Amniotic stem cell (primary cell): ENCODE measurements at places on chromosomes 5 and 9.

GRCh38 chr9:19665146-19665863 lies 123.5 kb downstream of the SLC24A2 start:
- DNase-seq: no peak

DNA sequence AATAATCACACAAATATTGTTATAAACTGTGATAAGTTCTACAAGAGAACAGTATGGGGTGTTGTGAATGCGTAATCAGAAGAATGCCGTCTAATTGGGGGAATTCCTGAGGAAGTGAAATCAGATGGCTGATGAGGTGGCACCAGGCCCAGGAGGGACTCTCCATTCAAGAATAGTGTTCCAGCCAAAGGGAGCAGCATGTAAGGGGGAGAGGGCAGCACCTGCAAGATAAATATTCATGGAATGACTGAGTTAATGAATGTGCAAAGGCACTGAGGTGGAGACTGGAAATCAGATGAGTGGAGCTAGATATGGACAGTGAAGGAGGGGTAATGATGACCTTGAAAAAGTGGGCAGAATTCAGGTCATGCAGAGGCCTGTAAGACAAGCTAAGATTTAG lies 250.6 kb downstream of the ARRDC3 start:
- DNase-seq: no peak

- no peak for DNase-seq
Measured at GRCh38 chr9:447230-448025, 232.8 kb downstream of the DOCK8 start.

DNA sequence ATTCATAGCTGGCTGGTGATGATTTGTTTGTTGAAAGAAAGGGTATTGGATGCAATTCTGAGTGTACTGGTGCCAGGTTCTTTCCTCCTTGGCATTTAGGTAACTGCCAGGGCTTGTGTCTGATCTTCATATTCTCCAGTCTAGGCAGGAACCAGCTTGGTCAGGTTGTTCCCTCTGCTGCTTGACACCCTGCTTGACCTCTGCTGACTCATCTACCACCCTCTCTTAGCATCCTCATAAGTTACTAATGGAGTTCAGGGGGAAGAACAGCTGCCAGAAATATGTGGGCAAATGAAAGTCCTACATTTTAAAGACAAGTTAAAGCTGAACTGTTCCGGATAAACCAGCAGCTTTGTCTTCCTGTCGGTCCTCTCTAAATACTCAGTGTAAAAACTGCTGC lies 116.1 kb upstream of the TNC start:
- no peak for DNase-seq

GRCh38 chr5:74209571-74209970 lies 431.0 kb downstream of the ENC1 start:
- DNase-seq: no peak

- DNase-seq: no peak
Measured at GRCh38 chr5:8316608-8317280, 447.8 kb downstream of the MTRR start.

DNA sequence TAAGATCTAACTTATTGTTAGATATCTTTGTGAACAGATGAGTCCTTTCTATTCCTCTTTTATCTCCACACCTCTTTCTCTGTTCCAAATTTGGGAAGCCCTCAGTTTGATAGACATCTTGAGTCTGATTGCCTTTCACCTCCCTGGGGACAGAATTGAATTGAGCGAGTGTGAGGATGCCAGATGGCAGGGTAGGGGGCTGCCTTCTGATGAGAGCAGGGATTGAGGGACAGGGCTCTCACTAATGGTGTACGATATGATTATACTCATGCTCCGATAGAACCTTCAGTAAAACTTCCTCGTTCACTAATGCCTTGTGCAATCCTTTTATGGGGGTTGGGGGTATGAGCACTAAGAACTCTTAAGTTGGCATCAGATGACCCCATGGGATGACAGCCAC lies 172.1 kb upstream of the DAP start:
- no peak for DNase-seq

- DNase-seq: no peak
Measured at GRCh38 chr5:115494570-115495289, 49.8 kb downstream of the FEM1C start.

DNA sequence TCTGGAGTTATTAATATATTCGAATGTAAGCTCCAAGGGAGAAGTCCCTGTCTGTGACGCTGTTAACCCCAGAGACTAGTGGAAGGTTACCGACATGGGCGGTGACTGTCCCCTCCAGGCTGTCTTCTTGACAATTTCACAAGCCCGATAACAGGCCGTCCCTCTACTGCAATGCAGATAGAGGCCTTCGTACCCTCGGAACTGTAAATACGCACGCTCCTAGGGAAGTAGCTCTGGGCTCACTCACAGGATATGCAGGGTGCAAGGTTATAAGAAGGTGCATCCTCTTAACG lies 680 bp upstream of the RFK start:
- DNase-seq: no peak

GRCh38 chr5:138601444-138601843 lies 26.2 kb upstream of the HSPA9 start:
- DNase-seq: peak; percentile 29

- no peak for DNase-seq
Measured at GRCh38 chr5:116225281-116225922, 140.6 kb downstream of the COMMD10 start.

- DNase-seq: no peak
Measured at GRCh38 chr5:52844885-52845284, 57.2 kb downstream of the ITGA1 start.

GRCh38 chr5:93404246-93404645 lies 176.8 kb downstream of the NR2F1-AS1 start:
- no peak for DNase-seq

- no peak for DNase-seq
Measured at GRCh38 chr5:142542906-142543305, 143.0 kb downstream of the FGF1 start.

DNA sequence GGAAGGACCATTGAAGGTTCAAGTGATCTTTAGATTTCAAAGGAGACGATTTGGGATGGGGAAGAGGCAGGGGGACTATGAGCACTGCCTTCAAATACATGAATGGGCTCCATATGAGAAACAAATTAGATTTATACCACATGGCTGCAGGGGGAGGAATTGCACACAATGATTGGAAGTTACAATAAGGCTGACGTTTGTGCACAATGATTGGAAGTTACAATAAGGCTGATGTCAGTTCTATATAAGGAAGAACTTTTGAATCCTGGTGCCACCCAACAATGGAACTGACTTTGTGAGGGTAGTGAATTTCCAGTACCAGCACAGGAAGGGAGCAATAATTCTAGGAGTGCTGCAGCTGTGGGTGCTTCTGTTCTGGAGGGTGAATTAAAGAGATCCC lies 95.7 kb upstream of the PTGER4 start:
- DNase-seq: no peak

- no peak for DNase-seq
Measured at GRCh38 chr5:127723571-127723970, 20.4 kb downstream of the CCDC192 start.

GRCh38 chr5:85656050-85656449 lies 961.7 kb upstream of the COX7C start:
- DNase-seq: no peak
